ENCODE measurements at places on chromosomes 7 and 10.

GRCh38 chr7:1169409-1170368 lies 9.7 kb upstream of the ZFAND2A start:
- DNase-seq: peak; percentile 81

DNA sequence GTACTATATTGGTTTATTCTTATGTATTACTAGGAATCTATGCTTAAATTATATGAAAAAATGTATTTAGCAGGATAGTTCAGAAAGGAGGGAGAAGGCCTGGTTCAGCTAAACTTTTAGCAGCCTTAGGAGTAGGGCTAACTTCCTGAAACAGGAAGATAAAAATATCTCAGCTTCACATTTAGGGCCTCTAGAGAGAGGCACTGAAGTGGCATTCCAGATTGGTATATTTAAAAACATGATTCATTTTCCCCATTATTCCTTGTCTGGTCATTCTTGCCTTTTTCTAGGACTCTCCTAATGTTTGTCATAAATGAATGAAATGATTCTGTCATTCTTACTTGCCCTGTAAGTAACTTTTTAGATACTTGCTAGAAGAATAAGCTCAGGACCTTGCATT lies 63.0 kb upstream of the CYP26C1 start:
- no peak for DNase-seq

GRCh38 chr10:106935978-106936451 lies 228.5 kb downstream of the SORCS1 start:
- no peak for DNase-seq

GRCh38 chr7:139431010-139431409 lies 52.5 kb downstream of the KLRG2 start:
- DNase-seq: no peak

DNA sequence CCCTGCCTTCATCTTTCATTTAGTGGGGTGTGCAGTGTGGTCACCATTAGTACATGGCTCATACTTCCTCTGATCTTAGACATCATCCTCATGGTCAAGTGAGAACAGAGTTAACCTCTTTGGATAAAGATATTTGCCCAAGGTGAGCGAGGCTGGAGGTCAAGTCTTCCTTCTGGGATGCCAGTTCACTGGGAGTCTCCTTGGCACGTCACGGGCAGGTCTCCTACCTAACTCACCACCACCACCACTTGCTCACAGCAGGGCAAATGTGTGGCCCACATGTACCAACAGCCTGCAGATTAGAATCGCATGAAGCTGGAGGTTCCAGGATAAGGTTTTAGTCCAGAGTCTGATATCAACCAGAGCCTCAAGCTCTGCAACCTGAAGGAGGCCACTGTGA lies 164.6 kb downstream of the USP6NL start:
- DNase-seq: no peak

DNA sequence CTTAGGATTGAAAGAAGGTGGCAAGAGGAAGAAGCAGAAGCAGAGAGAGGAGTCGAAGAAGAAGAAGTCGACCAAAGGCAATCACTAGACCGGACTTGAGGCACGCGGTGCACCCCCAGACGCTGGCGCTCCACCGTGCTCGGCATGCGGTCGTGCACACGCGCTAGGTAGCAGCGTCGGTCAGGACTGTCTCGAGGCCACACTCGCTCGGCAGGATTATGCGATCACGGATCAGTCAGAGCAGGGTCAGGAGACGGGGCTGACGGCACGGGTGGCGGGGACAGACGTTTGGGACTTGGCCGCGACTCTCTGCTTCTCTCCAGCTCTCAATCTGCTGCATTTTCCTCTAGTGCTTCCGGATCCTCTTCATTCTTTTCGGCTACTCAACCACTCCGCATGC lies 79.2 kb downstream of the DNAJB6 start:
- DNase-seq: no peak

DNA sequence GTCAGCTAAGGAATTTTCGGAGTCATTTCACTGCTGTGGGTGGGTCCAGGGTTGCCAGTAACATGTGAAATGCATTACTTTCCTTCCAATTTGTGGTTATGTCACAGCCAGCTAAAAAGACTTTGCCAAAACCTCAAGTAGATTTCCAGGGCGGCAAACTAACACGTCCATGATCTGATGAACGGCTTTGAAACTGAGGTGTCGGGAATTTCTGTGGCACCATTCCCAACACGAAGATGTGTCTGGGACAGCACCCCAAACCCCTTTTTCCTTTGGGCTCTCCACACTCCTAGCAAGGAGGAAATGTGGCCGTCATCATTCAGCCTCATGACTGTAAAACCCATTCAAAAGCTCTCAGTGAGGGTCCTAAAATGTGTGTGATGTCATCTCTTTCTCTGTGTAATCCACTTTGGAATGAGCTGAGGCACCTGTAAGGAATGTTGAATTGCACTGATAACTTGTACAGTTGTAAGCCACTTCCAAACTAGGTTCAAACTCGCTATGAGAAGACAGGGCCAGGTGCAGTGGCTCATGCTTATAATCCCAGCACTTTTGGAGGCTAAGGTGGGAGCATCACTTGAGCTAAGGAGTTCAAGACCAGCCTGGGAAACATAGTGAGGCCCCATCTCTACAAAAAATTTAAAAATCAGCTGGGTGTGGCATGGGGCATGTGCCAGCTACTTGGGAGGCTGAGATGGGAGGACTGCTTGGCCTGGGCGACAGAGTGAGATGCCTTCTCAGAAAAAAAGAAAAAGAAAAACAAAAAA lies 146.1 kb upstream of the FRMD4A start:
- no peak for DNase-seq

- no peak for DNase-seq
Measured at GRCh38 chr10:13516176-13516575, 12.6 kb downstream of the BEND7 start.

Data from WERI-Rb-1 (cell line).